Activated naive CD4-positive, alpha-beta T cell treated with anti-CD3 and anti-CD28 coated beads for 36 hours (primary cell): ENCODE measurements at places on chromosomes 5 and 9.

DNA sequence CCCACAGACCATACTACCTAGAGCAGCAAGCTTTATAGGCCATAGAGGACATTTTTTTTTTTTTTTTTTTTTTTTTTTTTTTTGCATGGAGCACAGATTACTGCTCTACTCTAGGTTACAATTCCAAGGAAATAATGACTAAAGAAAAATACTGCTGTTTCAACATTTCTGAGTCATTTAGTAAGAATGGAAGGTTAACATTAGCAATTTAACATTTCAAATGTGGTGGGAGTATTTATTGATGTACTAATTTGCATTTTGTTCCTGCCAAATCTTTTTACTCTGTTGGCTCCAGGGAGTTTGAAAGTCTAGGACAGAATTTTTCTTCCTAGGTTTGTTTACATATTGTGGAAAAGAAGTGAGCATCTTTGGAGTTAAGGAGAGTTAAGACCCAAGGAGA lies 142.1 kb upstream of the CCDC152 start:
- no peak for DNase-seq

GRCh38 chr9:114348906-114349482 lies 19.3 kb downstream of the ORM2 start:
- DNase-seq: peak; percentile 98

GRCh38 chr5:174550026-174550425 lies 174.4 kb upstream of the MSX2 start:
- DNase-seq: no peak

DNA sequence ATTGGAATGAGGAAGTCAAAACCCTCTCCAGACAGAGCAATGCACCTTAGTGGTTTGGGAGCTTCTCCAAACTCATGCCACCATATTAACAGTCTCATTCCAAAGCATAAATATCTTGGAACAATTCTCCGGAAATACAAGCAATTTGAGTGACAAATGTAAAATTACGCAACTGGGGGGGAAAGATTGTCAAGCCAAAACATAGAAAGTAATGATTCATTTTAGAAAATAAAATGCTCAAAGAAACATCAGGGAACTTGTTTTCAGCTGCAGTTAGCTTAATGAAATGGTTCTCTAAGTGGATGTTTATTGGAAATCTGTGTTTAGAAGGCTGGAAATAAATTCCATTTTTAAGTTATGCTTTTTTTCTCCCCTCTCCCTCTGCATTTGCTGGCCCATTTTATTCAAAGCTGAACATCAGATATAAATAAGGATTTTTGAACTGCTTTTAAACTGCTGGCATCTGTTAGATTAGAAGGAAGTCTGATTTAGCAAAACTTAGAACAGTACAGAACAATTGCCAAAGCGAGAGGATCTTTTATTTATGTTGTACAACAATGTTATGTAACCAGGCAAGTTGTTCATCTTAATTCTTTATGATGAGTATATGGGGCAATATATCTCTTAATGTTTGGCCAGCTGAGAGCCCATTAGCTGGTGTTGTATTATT lies 551.9 kb downstream of the PRELID2 start:
- no peak for DNase-seq

GRCh38 chr5:39948341-39948740 lies 523.6 kb upstream of the DAB2 start:
- no peak for DNase-seq

DNA sequence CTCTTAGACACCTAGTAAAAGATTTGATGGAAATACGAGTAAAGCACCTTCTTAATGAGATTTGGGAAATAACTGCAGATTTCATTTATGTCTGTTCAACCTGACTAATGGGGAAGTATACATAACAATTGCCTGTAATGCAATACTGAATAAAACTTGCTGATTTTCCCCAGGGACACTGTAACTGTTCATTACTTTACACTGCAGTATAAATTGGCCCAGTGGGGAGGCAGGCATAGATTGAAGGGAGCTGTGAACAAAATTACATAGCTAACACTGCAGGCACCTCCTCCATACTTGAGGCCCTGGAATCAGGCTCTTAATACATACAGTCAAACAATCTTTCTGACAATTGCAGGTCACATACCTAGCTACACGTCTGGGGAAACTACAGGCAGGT lies 216.2 kb downstream of the PTPRD start:
- DNase-seq: no peak

GRCh38 chr5:149143470-149143869 lies 2.2 kb downstream of the ABLIM3 start:
- DNase-seq: no peak

DNA sequence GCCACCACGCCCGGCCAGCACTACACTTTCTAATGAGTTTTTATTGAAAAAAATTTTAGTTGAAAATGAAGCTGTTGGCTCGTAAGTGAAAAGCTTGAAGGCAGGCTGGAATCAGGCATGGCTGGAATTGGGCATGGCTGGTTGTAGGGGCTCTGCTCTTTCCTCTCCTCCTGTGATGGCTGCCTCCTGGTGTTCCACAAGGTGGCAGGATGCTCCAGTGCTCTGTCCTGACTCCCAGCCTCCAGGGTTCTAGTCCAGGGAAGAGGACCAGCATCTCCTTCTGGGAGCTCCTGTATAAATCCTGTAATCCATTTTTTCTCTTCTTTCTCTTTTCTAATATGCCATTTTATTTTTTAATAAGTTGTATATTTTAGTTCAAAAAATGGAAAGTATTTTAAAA lies 57.2 kb upstream of the DHFR start:
- peak; percentile 33 for DNase-seq
